ENCODE measurements at places on chromosomes 7 and 10. TPM values are rescaled to one million over a fixed set of nuclear protein-coding genes. Genes with fewer than 3 reads are reported as not detected.

The VWDE gene
- total RNA-seq, result 8.5 TPM

The RET gene
- 81.1 TPM for total RNA-seq

DNA sequence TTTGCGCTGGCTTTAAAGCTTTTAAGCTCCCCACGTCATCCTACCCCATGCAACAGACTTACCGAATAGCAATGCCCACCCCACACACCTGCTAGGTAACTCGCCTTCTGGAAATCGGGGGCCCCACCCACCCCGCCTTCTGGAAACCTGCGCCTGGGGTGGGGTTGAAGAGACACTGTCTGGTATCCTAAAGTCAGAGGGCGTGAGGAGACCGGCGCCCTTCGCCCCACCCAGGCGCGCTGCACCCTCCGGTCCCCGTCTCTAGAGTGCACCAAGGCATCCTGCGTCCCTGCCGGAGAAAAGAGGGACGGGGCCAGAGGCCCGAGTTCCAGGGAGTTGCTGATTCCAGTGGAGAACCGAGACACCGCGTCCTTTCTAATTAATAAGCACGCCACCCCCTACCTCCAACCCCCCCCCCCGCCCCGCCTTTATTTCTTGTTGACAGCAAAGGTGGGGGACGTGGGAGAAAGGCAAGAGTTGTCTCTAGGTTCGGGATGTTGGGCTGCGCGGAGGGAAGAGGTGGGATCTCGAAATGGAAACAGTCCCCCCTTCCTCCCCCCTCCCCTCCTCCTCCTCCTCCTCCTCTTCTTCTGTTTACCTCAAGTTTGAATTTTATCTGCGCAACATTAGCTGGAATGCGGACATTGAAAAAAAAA lies 220.9 kb upstream of the MKLN1 start:
- no peaks in the 10 kb centered on the region for H3K27me3 ChIP-seq
- no peak for DNase-seq
- H3K4me3 ChIP-seq, result peak overlapping the region; percentile 94
- H3K4me1 ChIP-seq, result peaks cover 33% of the 10 kb centered on the region

- H3K36me3 ChIP-seq, result no peaks in the 10 kb centered on the region
- peak overlapping the region; percentile 88 for H3K27ac ChIP-seq
- peak overlapping the region; percentile 1 for H3K4me3 ChIP-seq
Observed at GRCh38 chr7:33044401-33044718, 18.2 kb downstream of the NT5C3A start.

GRCh38 chr7:137458399-137458798 lies 114.9 kb upstream of the PTN start:
- no peak for DNase-seq
- no peaks in the 10 kb centered on the region for H3K36me3 ChIP-seq
- H3K4me1 ChIP-seq, result no peaks in the 10 kb centered on the region
- H3K27me3 ChIP-seq, result peaks cover 3% of the 10 kb centered on the region
